Immature natural killer cell (primary cell): ENCODE measurements at places on chromosomes 4 and X. TPM values are rescaled to one million over a fixed set of nuclear protein-coding genes. Genes with fewer than 3 reads are reported as not detected.

- DNase-seq, result no peak
These were observed 503.3 kb upstream of the FAM241A start for GRCh38 chr4:111641813-111642579.

DNA sequence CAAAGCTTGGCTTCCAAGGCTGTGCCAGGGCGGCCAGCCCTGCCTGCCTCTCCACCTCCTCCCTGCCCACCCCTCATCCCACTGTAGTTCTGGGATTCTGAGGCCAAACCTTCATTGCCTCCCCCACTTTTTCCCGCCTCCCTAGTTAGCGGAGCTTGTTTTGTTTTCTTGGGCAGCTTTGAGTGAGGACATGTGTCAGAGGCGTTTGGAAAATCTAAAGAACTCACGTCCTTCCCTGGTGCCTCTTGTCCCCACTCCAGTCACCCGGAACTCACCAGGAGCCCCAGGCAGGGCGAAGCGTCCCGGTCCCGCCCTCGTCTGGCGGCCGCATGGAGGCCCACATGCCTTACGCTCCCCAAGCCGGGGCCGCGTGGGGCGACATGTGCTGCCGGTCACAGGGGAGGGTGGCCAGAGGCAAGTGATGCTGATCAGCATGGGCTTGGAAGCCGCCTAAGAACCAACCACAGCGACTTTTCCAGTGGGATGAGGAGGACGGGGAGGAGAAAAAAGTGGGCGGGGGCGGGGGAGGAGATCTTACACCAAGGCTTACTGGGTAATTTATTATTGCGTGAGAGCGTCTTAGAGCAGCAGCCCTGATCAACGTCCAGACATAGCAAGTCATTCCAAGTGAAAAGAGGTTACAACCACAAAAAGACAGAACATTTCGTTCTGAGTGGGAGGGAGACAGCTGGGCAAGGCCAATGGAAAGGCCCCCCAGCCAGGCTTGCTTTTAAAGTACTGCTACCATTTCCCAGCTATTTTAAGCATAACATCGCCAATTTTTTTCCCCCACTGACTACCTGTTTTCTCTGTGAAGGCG lies 48.5 kb downstream of the PRPS1 start:
- no peak for DNase-seq

GRCh38 chr4:1222036-1222789 lies 26.7 kb downstream of the CTBP1 start:
- DNase-seq, result no peak

- no peak for DNase-seq
These were observed 33.4 kb downstream of the ACSL1 start for GRCh38 chr4:184792334-184792733.

DNA sequence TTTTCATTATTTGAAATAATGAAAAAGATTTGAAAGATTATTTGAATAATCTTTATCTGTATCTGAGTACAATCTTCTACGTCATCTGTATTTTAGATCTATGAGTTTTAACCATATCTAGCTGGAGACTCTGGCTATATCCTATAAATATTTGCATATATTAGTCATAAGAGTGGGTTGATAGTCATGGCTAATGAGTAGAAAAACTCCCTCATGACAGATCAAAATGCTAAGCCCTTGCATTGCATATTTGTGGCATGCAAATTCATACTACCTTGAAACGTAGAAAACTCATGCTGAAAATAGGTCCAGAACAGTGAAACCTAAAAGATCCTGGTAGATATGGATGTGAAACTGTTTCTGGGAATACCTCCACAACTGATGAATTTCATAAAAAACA lies 291.3 kb downstream of the GALNTL6 start:
- no peak for DNase-seq

GRCh38 chrX:111308039-111308438 lies 37.8 kb upstream of the CAPN6 start:
- DNase-seq, result no peak

GRCh38 chr4:76013540-76013939 lies 6.2 kb upstream of the CXCL9 start:
- DNase-seq, result no peak

DNA sequence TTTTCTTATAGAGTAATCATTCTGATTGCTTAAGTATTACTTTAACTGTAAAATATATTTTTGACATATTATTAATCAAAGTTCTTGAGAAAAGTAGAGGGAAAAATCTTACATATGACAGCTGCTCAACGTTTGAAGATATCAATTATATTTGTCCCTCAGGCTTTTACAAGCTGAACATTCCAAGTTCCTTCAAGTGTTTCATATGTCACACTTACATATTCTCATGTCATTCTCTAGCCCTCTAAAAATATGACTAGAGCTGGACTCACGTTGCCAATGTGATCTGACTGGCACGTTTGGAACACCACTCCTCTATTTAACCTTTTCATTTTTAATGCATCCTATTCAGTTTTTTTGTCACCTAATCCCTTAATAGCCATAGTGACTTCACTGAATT lies 492.9 kb downstream of the PCDH18 start:
- no peak for DNase-seq

GRCh38 chrX:147779173-147779572 lies 132.5 kb upstream of the FMR1 start:
- no peak for DNase-seq

DNA sequence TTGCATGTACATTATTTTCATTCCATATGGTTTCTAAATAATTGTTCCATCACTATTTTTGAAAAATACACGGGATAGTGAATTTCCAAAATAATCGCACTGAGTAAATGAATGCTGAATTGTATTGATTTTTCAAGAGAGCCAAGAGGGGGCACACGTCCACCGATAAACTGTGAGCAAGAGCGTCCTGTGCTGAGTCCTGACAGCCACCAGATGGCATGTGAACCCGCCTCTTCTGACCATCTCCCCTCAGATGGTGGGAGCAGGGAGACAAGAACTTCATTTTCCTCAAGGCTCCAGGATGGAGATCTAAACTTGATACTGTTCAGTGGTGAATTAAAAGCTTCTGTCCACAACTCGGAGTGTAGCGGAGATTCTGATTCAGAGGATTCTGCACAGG lies 30.6 kb upstream of the IL9R start:
- peak; percentile 22 for DNase-seq

GRCh38 chr4:39825741-39826231 lies 127.8 kb downstream of the UBE2K start:
- DNase-seq, result no peak

- DNase-seq, result peak; percentile 24
These were observed at the start of gene CCDC158 for GRCh38 chr4:76420762-76421581. Gene CCDC158, minus strand, starts transcription at chr4:76421141. Its CDS starts 17,934 bp downstream, at chr4:76403207.

DNA sequence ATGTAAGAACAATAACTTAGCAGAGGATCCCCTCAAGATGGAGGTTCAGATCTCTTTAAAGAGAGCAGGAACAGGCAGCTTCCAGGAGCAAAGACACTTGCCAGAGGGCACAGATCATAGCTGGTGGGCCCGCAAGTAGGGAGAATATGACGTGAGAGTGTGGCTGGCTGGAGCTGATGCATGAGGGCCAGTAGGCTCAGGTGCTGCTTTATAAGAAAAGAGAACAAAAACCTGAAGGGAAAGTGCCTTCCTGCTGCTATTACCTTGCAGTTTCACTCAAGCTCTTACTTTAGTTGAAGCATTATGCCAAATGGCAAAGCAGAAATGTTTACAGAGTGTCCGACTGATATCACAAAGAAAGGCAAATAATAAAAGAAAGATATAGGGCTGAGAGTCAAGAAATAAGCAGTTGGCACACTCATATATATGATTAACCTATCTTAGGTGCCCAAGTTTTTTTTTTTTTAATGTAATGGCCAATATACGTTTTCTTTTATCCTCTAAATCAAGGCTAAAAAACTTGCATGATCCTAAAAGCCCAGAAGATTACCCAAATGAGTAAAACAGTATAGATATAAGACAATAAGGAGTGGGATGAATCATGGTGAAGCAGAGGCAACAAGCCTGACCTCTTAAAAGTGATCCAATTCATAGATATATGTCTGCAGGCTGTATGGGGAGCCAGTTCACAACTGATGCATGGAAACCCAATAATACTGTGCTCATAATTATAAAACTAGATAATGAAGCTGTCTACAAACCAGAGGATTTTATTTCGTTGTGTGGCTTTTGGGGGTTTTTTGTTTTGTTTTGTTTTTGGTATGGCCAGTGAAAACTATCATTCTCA lies 12.6 kb downstream of the NR0B1 start:
- no peak for DNase-seq

Gene ADH1B
- not detected for polyA plus RNA-seq

Gene FAT1
- polyA plus RNA-seq, result not detected

Gene SPANXN4
- polyA plus RNA-seq, result not detected

Gene SOWAHD
- not detected for polyA plus RNA-seq

Gene MAGEB6
- not detected for polyA plus RNA-seq

Gene ZNF630
- polyA plus RNA-seq, result 2.2 TPM

Gene C4orf36
- polyA plus RNA-seq, result 0.18 TPM

Gene CACNA1F
- 0.07 TPM for polyA plus RNA-seq

Gene CDKL5
- 1.5 TPM for polyA plus RNA-seq
